ENCODE measurements at places on chromosomes 5 and 9.

DNA sequence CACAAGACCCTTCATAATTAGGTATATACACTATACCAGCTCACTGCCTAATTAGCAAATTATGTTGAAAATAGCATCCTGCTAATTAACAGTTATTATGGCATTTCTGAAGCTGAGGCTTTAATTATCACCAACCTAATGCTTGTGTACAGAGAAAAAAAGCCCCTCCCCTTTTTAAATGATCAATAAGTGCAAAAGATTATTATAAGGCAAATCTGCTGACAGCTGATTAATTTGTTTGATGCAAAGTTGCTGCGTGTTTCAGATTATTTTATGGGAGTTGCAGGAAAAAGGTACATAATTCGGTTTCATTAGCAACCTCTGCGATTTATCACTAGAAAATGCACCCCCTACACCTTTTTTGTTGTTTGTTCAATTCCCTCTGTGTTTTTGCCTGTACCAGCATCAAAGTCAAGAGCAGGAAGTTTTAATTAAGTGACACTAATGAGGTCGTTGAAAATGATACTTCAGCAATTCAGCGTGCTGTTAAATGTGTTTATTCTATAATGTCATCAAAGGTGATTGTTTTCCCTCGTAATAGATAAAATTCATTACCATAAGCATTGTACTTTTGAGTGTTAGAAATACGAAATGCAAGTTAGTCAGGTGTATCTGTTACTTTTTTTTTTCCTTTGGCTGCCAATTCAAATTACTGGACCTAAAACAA is 170.0 kb downstream of the EBF1 start:
- DNase-seq, result no peak

- no peak for DNase-seq
These were observed 80.5 kb upstream of the SLC25A48 start for GRCh38 chr5:135753990-135754389.

GRCh38 chr9:135951889-135952663 is 9.1 kb downstream of the UBAC1 start:
- no peak for DNase-seq

DNA sequence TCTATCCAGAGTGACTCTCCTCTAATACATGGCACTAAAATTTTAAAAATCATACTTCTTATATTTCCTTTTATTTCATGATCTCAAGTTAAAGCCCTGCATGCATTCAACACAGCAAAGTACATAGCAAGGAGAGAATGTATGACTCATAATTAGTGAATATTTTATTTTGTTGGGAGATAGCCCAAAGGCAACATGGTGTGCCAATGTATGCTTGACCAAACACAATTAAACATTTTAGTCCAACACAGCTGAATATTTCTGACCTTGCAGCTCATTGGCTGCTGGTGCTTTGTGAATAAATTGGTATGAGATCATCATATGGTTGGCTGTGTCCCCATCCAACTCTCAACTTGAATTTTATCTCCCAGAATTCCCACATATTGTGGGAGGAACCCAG is 103.5 kb downstream of the NPR3 start:
- no peak for DNase-seq

DNA sequence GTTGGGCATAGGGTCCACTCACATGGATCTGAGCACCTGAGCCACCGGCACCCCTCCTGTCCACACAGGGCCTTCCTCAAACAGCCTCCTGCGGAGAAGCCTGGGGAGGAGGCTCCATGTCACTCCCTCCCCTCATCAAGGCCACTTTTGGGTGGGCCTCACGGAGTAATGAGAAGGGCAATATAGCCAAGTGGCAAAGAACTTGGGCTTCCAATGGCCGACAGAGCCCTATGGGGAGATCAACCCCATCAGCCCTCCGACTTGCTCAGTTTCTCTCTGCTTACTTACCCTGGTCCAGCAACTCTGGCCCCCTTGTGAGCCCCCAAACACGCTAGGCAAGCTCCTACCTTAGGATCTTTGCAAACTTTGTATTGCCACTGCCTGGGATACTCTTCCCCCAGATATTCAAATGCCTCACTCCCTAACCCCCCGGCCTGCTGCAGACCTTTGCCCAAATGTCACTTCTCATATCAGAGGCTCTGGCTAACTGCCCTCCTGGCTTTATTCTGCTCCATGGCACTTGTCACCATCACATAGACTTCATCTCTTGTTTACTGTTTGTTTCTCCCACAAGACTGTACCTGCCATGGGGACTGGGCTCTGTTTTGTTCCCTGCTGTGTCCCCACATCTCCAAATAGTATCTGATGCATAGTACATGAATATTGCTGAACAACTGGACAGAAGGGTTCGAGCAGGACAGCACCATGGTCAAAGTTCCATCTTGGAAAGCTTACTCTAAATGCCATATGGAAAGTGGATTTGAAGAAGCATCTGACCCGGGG is 220.8 kb downstream of the FSTL4 start:
- DNase-seq, result no peak

DNA sequence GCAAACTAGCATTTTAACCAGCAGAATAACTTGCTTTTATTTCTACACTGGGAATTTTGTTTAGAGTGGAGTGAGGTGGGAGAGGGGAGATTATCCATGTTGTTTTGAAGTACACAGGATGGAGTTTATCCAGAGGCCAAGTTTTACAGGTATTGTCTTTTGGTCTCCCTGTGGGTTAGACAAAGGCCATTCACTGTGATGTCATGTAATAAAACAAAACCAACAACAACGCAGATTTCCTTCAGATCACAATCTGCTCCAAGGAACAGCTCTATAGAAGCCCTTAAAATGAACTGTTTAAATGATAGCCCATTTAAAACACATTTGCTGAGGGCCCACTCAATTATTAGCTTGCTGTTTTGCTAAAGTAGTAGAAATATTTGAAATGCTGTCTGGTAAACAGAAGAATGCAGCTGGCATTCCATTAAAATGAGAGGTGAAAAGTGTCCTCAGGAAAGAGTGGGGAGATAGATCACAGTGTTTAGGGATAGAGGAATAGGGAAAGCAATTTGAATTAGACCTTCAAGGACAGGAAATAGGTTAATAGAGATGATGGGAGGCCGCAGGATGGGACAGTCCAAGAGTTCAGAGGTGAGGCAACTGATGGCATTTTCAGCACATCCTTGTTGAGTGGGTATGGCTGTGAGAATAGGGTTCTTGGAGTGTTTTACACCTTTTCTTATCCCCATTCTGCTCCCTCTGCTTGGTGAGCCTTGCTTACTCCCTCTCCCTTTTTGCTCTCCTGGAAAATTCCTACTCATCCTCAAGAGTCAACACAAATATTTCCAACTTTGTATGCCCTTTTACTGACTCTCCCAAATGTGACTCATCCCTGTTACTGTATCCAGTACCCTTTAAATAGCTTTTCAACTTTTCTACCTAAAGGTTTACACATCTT is 140.1 kb upstream of the NR3C1 start:
- DNase-seq, result peak; percentile 17

GRCh38 chr9:136531186-136531903 is 14.5 kb downstream of the NOTCH1 start:
- DNase-seq, result no peak

DNA sequence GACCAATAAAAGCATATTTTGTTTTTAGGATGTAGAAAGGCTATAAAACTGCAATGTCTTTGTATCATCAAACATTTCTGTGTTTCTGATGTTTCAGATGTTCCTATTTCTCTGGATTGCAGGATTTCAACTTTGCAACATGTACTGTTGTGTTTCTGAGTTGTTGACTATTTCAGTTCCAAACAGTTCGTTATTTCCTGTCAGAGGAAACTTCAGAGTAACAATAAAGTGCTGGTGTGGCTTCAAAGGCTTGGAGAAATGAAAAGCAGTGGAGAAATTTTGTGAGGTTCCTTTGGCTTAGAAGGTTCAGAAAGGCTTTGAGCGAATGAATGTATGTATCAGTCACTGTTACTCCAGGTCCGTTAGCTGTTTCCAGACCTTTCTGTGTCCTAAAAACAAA is 17.2 kb downstream of the TJP2 start:
- no peak for DNase-seq

- no peak for DNase-seq
These were observed 50.3 kb downstream of the GARNL3 start for GRCh38 chr9:127314911-127315310.

DNA sequence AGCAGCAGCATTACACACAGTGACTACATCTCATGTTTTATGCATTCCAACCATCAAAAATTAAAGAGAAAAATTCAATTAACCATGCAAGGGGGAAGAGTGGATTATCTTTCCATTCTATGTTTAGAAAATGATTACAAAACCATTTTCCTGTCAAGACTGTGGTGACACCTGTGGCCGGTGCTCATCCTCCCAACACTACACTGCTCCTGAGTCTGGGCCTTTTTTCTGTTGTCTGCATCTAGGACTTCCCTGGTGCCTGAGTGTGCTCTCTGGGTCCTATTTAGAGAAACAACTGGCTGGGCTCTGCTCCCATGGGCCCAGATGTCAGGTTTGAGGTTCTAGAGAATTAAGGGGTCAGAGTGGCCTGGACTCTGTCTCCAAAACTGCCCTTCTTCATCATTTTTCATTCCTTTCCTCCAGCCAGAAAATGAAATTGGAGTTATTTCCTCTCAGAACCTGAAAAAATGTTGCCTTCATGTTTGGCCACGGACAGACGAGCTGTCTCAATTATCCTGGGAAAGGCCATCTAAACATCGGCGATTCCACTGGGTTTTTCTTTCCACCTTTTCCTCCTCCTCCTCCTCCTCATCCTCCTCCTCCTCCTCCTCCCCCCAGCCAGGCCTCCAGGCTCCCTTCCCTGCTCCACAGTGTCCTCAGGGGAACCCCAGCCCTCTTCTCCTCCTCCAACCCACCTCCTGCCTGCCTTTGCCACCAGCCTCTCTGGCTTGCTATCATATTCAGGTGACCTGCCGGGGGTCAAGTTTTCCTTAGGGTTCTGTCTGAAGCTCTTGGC is 11.4 kb upstream of the ARSI start:
- DNase-seq, result no peak

DNA sequence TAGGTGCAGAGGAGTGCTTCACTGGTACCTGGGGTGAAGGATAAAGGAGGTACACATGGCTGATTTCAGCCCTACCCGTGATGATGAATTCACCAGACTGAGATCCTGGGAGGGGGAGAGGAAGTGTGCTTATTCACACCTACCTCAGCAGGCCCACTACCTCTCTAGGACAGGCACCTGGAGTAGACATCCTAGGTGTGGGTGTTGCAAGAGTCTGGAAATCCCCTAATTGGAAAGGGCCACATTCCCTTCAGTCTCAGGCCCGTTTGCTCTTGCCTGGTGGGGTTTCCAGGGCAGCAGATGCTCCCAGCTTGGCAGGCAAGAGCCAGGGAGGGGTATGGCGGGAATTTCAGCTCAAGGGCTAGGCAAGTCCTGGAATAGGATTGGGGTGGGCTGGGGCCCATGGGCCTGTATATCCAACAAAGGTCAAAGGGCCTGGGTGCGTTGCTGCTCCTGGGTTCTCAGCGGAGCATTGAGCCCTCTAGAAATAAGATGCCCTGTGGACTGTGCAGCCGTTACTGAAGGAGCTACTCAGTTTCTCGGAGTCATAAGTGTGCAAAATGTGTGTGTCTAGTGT is 5.8 kb upstream of the CCL21 start:
- no peak for DNase-seq

DNA sequence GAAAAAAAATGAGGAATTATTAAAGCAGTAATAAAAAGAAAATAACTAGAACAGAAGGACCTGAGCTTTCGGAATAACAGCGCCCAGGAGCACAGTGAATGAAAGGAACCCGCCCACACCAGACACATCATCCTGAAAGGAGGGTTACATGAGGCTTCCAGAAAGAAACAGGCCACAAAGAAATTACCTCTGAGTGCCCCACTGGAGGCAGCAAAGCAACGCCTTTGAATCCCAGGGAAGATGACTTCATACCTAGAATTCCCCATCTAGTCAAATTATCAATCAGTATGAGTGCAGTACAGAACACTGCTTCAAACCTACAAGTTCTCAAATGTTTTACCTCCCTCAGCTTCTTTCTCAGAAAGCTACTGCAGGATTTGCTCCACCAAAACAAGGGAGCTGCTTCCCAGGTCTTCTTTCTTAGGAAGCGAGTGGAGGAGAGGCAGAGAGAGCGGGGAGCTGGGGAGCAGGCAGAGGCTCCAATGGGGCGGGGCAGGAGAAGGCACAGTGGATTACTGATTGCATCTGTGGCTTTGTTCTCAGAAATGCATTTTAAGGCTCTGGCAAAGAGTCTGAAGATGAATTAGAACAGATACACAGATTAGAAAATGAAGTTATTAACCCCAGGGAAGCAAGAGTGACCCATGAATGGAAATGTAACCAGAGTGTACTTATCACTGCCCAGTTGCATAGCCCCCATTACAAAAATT is 87.1 kb downstream of the SEMA4D start:
- DNase-seq, result no peak

DNA sequence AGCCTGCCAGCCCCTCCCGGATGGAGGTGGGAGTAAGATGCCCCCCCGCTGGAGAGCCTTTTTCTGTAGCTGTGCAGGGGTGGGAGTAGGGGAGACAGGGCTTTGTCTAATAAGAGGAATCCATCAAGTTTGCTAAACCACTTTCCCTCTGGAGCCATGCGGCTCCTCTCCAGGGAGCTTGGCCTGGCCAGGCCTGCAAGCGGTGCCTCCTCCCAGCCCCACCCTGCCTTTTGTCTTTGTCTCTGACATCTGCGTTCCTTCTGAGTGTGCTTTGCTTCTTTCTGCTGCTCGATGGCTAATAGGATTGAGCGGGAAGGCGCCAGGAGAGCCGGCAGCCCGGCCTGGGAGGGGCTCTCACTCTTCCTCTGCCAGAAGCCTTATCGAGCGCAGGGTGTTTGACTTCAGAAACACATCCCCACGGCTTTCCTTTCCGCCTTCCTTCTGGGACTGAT is 26.7 kb upstream of the FCN1 start:
- DNase-seq, result no peak

GRCh38 chr5:100950985-100951384 is 47.9 kb upstream of the ST8SIA4 start:
- DNase-seq, result no peak

- no peak for DNase-seq
These were observed at the start of gene CMYA5 for GRCh38 chr5:79689541-79690466. TSS of gene CMYA5 (plus strand) at chr5:79689836. CDS start at chr5:79689908, 72 bp downstream.

DNA sequence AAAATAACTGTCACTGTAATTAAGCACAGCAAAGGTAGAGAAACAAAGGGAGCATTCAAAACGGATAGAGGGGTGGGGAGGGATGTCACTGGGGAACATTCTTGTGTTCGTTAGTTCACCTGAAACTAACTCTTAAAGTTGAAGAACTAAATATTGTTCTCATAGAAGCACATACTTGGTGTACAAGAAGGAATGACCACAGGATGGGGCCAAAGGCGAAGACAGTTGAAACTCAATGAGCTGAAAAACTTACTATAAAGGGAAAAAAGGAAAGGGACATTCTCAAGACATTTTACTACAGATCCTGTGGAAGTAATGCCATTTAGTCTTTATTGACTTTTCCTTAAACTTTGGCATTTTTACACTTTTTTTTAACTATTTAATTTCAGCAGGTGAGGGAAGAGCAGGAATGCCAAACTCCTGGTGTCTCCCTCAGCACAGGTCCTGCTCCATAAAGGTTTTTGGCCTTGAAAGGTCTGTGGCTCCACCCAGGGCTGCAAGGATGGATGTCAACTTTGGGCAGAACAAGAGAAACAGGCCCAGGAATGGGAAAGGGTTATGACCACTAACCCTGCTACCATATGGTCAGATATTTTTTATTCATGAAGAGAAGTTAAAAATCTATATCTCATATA is 197.6 kb upstream of the RASA1 start:
- DNase-seq, result peak; percentile 29

GRCh38 chr9:102273952-102274351 is 535.5 kb upstream of the GRIN3A start:
- no peak for DNase-seq

All from amniotic stem cell (primary cell).